Astrocyte (in vitro differentiated cells and primary cell): ENCODE measurements at places on chromosomes 4 and X. TPM values are rescaled to one million over a fixed set of nuclear protein-coding genes. Genes with fewer than 3 reads are reported as not detected.

Gene DCHS2
- total RNA-seq, result 0.25 and 0.36 TPM in 2 replicates

Gene CWH43
- not detected in 2 replicates for total RNA-seq

Gene PNMA6F
- total RNA-seq, result not detected in 2 replicates

Gene MMRN1
- 0.17 and 0.34 TPM in 2 replicates for total RNA-seq

Gene KLHL13
- total RNA-seq, result 3.1 and 5.6 TPM in 2 replicates

Gene SPANXD
- not detected in 2 replicates for total RNA-seq

Gene P2RY8
- total RNA-seq, result not detected in 2 replicates

Gene CHIC2
- total RNA-seq, result 38.2 and 40.6 TPM in 2 replicates

Gene SLC25A43
- 11.6 and 13.3 TPM in 2 replicates for total RNA-seq

Gene PNMA3
- total RNA-seq, result 0.82 and 0.93 TPM in 2 replicates

Gene ATOH1
- not detected in 2 replicates for total RNA-seq

Gene OTC
- not detected in 2 replicates for total RNA-seq

Gene SNCA
- 25.1 and 27.3 TPM in 2 replicates for total RNA-seq

Gene TCP11X2
- total RNA-seq, result not detected in 2 replicates

Gene AIMP1
- total RNA-seq, result 46.8 and 53.4 TPM in 2 replicates

Gene CPZ
- 6.3 and 6.8 TPM in 2 replicates for total RNA-seq

Gene WDR17
- total RNA-seq, result 1.8 and 2.0 TPM in 2 replicates

Gene COPS4
- total RNA-seq, result 35.2 and 39.3 TPM in 2 replicates

Gene GPRASP2
- total RNA-seq, result 9.1 and 10.1 TPM in 2 replicates

Gene PGK1
- total RNA-seq, result 606 and 665 TPM in 2 replicates
